ENCODE measurements at places on chromosomes 12 and 14. TPM values are rescaled to one million over a fixed set of nuclear protein-coding genes. Genes with fewer than 3 reads are reported as not detected.

The PLEK2 gene
- total RNA-seq: not detected

The PNP gene
- total RNA-seq: 5.6 TPM

The KLRD1 gene
- total RNA-seq: 0.63 TPM

The RTRAF gene
- total RNA-seq: 48.8 TPM

The LRRK2 gene
- 11.6 TPM for total RNA-seq

The KRT85 gene
- total RNA-seq: not detected

The NOS1 gene
- total RNA-seq: 4.4 TPM
